ENCODE measurements at places on chromosomes 6 and 20.

- no peak for DNase-seq
Measured at GRCh38 chr6:163720005-163720404, 305.5 kb downstream of the QKI start.

- no peak for DNase-seq
Measured at GRCh38 chr20:60630609-60631008, 621.5 kb upstream of the CDH4 start.

DNA sequence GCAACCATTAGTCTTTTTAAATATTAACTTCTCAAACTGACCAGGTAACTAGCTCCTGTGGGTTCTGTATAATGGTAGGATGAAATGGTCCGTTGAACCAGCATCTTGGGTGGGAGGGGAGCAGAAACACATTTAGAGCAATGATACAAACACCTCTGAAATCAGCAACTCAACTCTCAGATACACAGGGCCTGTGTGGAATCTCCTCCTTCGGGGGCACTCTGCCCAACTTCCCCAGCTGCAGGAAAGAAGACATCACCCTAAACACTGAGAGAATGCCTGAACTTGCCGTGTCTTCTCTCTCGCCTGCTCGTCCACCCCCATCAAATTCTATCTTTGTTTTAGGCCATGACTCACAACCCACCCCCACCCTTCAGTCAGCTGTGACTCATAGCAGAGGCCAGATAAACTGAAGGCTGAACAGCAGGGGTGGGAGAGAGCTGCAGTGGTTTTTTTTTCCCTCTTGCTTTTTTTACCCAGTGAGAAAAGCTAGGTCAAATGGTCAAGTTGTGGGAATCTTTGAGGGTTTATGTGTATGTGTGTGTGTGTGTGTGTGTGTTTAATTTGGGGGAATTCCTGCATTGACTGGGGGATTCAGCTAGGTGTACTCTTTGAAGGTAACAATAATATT lies 593.4 kb upstream of the JAG1 start:
- no peak for DNase-seq

DNA sequence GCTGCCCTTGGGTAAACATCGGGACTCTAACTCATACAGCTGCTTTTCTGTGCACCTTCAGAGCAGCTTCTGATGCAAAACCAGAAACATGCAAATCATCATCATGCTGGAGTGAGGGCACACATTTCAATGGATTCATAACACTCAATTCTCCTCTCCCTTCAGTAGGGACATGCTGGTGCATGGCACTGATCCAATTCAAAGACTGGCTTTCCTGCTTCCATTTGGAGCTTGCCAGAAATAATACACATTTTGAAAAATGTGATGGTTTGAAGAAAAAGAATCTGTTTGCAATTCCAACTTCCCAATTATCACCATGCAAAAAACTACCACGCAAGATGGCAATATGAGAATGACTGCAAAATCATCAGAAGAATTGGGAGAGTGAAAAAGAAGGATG lies 65.2 kb upstream of the PDE10A start:
- no peak for DNase-seq

DNA sequence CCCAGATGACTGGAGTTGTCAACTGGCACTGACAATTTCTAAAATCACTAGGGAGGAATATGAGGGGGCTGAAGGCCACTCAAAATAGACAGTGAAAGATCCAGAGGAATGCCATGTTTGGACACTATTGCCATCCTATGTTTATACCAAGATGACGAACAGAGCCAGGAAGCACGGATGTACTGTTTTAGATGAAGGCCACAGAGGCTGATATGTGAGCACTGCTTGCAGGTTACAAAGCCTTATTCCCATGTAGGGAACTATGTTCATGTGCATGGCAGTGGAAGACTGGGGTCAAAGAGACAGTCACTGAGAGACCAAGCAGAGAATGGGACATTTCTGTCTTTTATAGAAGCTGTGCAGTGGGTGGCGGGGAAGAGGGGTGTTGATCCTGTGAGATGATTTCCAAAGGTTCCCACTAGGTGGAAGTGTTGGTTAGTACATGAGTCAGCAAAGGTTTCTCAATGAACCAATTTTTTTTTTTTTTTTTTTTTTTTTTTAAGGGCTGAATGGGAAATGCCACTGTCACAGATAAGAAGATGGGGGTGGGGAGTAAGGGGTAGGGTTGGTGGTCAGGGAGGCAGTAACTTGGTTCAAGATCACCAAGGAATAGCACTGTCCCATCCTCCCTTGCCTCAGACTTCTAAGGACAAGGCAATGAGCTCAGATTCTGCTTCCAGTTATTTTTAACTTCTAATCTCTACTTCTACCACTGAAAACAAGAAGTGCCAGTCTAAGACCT lies 46.7 kb upstream of the MOCS1 start:
- no peak for DNase-seq

DNA sequence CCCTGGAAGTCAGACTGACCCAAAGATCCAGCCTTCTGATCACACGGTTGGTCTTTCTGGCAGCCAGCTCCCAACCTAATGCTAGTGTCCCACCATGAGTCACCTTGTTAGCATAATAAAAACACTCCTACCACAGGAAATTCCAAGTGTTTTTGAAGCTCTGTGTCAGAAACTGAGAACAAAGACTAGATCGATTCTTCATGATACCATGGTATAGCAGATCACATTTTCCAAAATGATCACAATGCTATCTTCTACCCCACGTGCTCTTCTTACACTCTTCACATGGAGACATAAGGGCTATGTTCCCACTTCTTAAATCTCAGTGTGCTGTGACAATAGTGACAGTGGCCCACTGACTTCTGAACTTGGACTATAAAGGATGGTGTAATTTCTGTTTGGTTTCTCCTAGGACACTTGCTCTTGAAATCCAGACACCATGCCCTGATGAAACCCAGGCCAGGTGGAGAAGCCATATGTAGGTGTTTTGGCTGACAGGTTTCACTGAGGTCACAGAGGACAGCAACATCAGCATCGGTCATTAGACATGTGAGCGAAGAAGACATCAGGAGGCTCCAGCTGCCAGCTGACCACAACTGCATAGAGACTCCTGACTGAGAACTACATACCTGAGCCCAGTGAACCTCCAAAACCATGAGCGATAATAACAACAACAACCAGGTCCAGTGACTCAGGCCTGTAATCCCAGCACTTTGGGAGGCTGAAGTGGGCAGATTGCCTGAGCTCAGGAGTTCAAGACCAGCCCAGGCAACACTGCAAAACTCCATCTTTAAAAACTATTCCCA lies 57.5 kb downstream of the MKKS start:
- DNase-seq, result no peak

GRCh38 chr6:129416337-129416990 lies 293.5 kb downstream of the ARHGAP18 start:
- no peak for DNase-seq

GRCh38 chr6:53544217-53544469 lies 758 bp downstream of the GCLC start:
- no peak for DNase-seq

DNA sequence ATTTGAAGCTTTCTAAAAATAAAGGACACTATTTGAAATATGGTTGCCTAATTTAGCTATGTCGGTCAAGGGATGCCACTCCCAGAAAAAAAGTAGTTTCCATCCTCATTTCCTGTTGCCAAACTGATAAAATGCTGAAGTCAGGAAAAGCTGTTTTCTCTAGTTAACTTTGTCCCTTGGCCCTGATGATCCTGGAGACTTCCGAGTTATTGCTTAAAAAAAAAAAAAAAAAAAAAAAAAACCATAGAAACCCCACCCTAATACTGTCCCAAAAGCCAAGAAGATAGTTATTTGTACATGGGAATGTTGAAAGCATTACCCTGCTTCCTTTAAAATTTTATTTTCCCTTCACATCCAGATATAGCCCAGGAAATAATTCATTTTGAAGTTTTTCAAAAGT lies 236.7 kb downstream of the SOD2 start:
- no peak for DNase-seq

DNA sequence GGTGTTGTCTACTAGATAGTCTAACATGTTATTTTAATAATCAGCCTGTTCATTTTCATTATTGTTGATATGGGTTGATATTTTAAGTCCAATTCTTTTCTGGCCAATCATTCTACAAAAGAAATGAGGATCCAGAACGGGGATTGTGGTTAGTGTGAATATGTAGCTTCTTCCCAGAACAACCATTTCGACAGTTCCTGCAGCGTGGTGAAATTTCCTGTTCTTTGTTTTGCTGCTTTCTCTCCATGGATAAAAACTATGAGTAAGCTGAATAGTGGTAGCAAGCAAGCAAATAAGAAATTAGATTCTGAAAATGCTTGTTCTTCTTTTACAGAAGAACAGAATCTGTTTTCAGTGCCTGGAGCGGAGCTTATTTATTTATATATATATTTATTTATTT lies 65.5 kb upstream of the F13A1 start:
- DNase-seq, result no peak

- DNase-seq, result no peak
Measured at GRCh38 chr6:135215160-135215559, 34.1 kb downstream of the MYB start.

DNA sequence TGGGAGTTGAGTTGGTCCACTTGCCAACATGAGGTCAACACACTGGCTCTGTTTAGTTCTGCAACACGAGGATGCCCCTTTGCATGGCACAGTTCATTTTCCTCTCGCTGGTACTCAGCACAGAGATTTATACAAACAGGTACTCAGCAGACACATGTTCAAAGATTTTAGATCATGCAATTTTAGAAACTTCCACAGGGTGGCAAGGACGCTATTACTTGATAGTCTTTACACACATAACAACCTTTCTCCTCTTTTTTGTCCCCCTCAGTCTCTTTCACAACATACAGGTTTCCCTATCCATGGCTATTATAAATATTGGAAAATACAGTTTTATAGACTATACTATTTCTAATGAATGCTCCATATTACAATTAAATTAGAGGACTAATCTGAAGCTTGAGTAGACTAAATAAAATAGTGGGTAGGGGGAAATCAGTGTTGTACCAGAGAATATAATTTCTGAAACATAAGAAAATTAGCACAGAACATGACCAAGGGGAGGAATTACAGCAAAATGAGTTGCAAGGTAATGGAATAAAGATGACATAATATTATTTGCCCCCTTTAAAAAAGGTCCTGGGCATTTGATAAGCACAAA lies 331.8 kb upstream of the BTBD3 start:
- no peak for DNase-seq

- DNase-seq, result no peak
Measured at GRCh38 chr20:51447097-51447764, 95.3 kb downstream of the NFATC2 start.

DNA sequence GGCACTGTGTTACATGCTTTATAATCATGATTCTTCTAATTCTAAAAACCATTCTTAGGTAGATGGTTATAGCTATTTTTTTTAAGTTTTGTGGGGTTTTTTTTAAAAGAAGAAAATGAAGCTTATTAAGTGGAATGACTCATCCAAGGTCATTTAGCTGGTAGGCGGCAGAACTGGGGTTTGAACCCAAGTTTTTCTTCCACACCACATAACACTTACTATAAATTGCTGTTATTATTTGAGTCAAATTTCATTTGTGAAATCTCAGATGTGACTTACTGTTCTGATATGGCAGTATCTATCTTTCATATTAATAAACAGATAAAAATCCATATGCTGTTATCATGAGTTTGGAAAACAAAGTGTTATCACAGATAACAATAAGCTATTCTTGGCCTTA lies 10.4 kb upstream of the COL10A1 start:
- DNase-seq, result no peak

DNA sequence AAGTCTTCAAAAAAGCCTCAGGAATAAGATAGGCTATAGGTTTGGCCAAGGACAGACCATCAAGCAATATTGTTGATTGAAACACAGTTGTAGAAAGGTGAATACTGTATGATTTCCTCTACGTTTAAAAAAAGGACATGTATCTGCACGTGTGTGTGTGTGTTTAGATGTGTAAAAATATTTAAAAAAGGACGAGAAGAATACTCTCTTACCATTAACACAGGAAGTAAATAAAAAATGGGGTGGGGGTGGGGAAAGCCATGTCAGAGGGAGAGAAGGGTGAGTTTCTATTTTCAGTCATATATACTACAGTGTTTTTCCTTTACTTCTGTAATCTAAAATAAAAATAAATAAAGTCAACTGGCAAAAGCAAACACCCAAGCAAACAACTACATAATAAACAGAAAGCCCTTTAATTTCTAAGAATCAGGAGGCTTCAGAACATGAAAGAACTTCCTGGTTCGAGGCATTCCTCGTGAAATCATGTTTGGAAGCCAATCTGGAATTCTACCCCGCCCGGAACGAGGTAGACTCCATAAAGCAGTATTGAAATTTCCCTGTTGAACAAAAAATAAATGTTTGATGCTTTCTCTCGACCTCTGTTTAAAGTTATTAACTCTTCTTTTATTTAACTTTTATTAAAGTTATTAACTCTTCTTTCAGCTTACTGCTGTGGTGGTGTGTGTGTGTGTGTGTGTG lies 158.1 kb upstream of the ZNF217 start:
- DNase-seq, result no peak

GRCh38 chr6:35415065-35415891 lies 36.9 kb upstream of the FANCE start:
- DNase-seq, result no peak

GRCh38 chr20:47724396-47724795 lies 60.9 kb downstream of the SULF2 start:
- no peak for DNase-seq
